ENCODE measurements at places on chromosomes 7 and 10.

DNA sequence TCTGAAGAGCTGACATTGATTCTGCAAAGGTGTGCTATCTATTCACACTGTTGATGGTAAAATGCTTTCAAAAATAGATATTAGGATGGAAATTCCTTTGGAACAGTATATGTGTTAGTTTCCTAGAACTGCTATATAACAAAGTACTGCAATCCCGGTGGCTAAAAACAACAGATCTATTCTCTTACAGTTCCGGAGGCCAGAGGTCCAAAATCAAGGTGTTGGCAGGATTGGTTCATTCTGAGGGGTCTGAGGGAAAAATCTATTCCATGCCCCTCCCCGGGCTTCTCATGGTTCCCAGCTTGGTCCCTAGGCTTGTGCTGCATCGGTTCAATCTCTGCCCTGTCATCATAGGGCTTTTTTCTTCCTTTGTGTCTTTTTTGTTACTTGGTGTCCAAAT is 79.9 kb downstream of the ADD3 start:
- no peak for DNase-seq

GRCh38 chr7:156942708-156943090 is 6.8 kb upstream of the NOM1 start:
- peak; percentile 67 for DNase-seq

GRCh38 chr7:101974393-101974792 is 157.0 kb downstream of the CUX1 start:
- no peak for DNase-seq

DNA sequence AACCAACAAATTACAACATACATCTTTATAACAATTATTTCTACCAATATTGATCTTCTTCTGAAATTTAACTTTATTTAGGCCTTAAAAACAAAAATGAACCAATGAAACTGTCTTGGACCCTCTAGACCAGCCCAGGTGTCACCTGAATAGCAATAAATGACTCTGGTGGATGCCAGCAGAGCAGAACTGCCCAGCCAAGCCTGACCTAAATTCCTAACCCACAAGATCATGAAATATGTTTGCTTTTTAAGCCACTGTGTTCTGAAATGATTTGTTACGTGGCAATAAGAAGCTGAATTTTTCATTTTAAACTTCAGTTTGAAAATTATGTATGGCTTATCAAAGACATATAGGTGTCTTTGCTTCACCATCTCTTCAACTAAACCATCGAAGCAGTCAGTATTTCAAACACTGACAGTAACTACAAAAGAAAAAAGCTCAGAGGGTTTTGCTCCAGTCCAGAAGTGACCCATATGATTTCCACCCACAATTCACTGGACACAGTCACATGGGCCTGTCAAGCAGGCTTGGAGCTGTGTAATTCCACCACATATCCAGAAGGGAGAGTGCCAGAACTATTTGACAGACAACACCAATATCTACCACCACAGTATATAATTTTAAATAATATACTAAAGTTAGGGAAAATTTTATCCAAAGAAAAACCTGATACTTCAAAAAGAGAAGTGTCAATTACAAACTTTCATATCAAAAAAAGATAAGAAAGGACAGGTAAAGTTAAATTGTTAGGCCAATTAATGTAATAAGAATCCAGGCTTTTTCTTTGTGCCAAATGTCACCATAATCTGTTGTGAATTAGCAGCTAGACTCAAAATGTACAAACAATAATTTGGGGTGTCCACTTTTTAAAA is 94.5 kb downstream of the KMT2C start:
- DNase-seq: peak; percentile 24

GRCh38 chr7:97845622-97846203 is 26.5 kb downstream of the ASNS start:
- DNase-seq: peak; percentile 24

DNA sequence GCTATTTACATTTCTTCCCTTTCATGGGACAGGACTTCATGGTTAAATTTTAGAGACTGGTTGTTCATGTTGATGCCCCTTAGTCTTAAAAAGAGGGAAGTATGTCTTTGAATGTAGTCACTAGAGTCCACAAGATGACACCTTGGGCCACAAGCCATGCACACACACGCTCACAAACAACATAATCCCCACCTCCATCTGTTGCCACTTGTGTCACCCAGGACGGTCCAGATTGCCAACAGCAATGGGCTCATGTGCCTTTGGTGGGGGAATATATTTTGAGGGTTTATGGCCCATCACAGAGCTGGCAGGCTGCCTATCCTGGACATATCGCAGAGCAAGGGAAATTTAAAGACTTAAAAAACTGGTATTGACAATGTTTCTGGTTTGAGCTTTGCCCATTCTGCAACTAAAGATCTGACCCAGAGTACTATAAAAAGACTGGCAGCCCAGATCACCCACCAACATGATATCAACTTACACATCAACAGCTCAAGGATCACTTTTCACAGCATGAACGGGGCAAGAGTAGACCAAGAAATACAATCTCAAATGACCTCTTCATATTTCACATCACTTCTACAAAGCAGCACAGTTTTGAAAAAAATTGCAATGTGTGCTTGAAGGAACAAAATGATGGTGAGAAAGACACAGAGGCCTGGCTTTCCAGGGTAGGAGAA is 50.5 kb downstream of the STRA8 start:
- DNase-seq: no peak

GRCh38 chr10:15579605-15580004 is 140.1 kb downstream of the ITGA8 start:
- DNase-seq: no peak

DNA sequence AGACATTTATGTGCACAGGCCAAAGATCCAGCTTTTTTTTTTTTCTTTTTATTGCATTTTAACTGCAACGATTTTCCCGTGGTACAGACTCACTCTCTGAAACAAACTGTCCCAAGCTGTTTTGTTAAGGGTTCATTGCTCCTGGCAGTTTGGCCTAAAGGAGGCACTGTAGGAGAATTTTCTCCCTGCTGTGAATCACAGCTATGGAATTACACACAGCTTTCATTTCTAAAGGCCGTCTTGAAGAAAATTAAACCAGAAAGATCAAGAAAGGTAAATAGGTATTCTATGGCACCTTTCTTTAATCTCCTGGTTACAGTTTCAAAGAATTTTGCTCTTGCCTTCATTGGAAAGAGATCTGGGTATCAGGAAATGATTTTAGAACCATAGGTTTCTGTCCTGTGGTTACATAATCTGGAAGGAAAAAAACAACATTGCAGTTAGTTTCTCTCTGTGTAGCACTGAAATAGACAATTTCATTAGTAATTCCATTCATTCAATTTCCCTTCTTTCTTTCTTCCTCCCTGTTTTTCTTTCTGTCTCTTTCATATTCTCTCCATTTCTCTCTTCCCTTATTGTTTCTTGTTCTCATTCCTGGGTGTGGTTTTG is 51.2 kb downstream of the PDK4 start:
- peak; percentile 43 for DNase-seq

GRCh38 chr7:93117852-93118530 is at the start of gene SAMD9:
Gene SAMD9, minus strand, starts transcription at chr7:93117979. Its CDS starts 11,882 bp downstream, at chr7:93106097.
- peak; percentile 17 for DNase-seq

- DNase-seq: no peak
Observed at GRCh38 chr10:30929901-30930520, 101.7 kb downstream of the ZNF438 start.

- no peak for DNase-seq
Observed at GRCh38 chr7:13009517-13009916, 322.1 kb downstream of the ARL4A start.

DNA sequence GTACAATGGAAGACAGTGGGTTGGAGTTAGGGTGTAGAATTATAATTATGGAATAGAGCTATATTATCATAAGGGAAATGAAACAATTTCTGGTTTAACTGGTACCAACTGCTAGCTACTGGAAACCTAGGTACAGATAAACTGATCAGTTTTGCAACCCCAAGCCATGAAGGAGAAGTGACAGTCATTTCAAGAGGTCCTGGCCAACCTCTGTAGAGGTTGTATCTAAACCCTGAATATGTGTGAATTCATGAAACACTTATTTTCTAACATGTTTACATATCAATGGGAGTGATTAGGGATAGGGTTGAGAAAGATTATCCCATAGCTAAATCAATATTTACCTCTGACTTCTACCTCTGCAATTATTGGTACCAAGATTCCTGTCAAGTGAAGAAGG is 29.9 kb upstream of the CC2D2B start:
- no peak for DNase-seq

GRCh38 chr10:106136175-106136574 is 1028.3 kb downstream of the SORCS1 start:
- DNase-seq: no peak

DNA sequence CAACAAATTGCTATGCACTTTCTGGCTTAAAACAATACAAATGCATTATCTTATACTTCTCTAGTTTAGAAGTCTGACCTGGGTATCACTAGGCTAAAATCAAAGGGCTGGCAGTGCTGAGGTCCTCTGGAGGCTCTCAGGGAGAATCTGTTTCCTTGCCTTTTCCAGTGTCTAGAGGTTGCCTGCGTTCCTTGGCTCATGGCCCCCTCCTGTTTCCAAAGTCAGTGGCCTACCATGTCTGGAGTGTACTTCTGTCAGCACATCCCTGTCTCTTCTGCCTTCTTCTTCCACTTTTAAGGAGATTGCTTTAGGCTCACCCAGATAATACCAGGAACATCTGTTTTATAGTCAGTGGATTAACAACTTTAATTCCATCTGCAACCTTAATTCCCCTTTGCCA is 52.4 kb downstream of the CCNY start:
- no peak for DNase-seq

DNA sequence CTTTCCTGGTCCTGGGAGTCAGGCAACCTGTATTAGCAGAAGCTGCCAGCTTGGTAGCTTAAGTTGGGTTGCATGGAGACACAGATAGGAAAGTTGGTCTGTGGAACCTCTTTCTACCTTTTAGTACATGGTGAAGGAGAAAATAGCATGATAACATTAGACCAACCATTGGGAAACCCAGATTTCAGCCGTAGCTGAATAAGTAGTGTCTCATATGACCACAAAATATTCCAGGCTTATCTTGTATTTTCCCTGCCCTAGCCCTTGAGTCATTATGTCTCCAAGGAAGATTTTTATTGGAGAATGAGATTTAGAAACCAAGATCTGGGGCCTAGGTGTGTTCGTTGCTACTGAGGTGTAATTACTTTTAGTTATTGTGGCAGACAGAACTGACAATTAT is 67.2 kb downstream of the CCSER2 start:
- DNase-seq: no peak

DNA sequence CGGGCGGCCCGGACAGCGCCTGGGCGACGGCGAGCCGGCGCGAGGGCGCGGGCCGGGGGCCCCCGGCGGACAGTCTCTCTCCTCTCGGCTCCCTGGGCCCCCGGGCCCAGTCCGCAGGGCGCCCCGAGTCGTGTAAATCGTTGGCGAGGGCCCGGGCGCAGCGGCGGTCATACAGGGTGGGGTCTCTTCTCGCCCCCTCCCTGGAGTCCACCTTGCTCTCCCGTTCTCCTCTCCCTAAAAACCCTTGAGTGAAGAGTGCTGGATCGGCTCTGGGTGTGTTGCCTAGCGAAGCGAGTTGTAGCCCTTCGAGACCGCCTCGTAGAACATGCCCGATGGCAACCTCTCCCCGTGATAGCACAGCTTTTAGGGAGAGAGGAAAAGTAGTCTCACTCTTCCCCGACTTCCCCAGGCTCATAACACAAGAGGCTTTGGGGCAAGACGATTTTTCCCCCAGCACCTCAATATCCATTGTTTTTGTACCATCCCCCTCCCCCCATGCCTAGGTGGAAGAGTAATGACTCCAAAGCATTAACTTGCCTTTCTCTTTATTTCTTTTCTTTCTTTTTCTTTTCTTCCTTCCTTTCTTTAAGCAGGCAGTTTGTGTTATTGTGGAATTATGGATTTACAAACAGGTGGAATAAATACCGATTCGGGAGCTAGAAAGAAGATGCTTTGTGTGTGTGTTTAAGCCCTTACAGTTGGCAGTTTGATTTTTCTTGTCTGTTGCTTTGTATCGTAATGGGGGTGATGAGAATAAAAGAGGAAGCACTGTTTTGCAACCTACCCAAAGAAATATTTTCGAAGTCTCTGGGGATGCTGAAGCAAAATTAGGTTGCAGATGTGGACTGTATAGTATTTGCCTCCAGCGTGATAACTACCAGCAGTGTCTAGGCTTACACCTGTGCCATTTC is 822 bp downstream of the SHOC2 start:
- DNase-seq: peak; percentile 61

GRCh38 chr7:133602291-133602690 is 349.4 kb downstream of the EXOC4 start:
- no peak for DNase-seq

DNA sequence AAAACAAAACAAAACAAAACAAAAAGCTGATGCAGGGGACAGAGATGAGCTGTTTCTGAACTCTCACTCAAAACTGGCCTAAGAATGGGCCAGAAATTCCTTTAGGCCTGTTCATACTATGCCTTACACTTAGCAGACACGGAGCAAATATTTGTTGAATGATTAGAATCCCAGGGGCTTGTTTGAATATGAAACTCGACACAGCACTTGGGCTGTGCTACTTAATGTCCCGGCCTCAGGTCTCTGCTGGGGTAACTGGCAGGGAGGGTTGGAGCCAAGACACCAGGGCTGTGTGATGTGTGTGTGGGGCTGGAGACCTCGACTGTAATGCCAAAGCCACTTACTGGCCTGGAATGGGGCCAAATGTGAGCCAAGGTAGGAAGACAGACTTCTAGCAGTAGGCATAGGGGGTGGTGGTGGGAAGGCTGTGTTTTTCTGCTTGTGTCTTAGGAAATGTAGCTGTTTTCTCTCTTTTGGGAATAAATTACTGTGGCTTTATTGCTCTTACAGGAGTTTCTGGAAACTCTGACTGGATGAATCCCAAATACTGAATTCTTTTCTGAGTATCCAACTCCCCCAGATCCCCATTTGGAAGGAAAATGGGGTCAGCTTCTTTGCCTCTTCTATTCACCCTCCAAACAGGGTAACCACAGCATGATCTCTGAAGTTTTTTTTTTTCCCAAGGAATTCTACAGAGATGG is 66.7 kb downstream of the EMX2 start:
- DNase-seq: no peak

DNA sequence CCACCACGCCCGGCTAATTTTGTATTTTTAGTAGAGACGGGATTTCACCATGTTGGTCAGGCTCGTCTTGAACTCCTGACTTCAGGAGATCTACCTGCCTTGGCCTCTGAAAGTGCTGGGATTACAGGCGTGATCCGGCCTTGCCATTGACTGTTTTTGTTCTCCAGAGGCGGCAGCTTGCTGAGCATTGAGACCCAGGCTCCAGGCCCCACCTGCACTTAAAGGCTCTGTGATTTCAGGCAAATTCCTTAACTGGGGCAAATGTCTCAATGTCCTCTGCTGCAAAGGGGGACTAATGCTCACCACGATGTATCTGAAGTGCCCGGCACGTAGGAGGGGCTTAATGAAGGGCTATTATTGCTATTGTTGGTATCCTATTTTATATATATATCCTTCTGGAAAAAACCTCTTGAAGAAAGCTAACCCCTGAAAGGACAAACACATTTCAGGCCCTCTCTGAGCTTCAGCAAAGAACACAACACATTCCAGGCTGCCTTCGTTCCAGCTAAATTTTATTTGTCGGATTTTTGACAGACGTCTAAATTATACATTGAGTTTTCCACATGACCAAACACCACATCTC is 29.0 kb downstream of the TRIM8 start:
- peak; percentile 33 for DNase-seq

Data from H7 (cell line).